Effector CD4-positive, alpha-beta T cell (primary cell): ENCODE measurements at places on chromosomes 5 and 9.

DNA sequence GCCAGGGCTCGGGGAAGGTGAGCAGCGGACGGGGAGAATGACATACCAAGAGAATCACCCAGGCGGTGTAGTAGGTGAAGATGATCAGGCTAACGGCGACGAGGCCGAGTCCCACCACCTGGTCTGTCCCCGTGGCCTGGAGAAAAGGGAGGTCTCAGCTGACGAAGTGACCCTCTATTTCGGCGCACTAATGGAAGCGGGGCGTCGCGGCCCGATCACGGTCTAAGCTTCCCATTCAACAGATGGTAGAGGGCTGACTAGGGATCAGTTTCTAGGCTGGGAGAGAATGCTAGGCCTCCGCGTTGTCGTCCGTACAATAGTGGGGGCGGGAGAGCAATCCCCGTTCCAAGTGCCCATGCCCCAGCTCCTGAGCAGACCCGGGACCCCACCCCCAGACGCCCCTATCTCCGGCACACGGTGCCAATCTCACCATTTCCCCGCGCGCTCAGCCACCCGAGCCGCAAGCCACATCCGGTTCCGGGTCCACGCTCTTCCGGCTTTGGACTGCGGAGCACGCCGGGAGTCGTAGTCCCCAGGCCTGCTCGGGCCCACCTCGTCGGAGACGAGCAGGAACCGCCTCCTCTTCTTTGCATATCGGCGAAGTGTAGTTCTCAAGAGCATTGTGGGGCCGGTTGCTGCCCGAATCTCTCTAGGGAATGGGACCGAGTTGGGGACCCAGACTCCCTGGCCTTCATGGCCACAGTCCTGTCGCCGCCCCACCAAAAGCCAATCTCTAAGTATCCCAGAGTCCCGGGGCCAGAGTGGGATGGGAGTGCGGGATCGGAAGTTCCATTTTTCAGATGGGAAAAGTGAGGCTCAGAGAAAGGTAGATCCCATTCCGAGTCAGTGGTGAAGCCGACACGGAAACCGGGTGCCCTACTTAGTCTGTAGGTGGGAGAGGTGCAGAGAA, at the start of gene DPM2:
TSS of gene DPM2 (minus strand) at position 467 of the 910 bp plus-strand sequence. CDS start at position 433, 34 bp downstream.
- peak; percentile 83 for DNase-seq

- DNase-seq: no peak
Measured at GRCh38 chr5:35502206-35502605, 115.5 kb upstream of the SPEF2 start.

GRCh38 chr5:59842999-59843398, 50.5 kb downstream of the PDE4D start:
- no peak for DNase-seq

- no peak for DNase-seq
Measured at GRCh38 chr9:79939819-79940218, 368.1 kb downstream of the TLE4 start.

GRCh38 chr5:145939540-145940065, 3.2 kb downstream of the SH3RF2 start:
- DNase-seq: no peak

- no peak for DNase-seq
Measured at GRCh38 chr5:142219146-142219545, 105.7 kb downstream of the SPRY4 start.

DNA sequence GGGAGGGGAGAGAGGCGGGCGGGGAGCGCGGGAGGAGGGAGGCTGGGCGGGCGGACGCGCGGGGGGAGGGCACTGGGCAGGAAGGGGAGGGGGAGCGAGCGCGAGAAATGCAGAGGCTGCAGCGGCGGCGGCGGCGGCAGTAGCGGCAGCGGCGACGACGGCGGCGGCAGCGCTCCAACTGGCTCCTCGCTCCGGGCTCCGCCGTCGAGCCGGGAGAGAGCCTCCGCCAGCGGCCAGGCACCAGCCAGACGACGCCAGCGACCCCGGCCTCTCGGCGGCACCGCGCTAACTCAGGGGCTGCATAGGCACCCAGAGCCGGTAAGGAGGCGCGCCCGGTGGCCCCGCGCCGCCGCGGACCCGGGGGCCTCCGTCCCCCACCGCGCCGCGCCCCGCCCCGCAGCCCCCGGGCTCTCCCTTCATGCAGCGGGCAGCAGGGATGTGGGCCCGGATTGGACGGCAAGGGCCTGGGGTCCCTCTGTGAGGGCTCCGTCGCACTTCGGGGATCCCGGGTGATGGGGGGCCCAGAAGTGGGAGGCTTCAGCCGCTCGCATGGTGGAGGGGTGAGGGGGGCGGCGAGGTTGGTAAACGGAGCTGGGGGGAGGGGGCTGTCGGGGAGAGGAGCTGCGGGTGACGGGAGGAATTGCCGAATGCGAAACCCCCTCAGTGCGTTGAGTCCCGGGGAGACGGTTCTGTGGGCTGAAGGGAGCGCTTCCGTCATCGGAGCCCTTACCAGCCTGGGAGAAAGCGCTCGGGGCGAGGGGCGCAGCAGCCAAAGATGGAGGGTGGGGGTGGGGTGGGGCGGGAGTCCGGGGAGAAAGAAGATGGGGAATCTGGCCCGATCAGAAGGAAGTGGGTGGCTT, at the start of gene BASP1:
TSS of gene BASP1 (plus strand) at position 139 of the 860 bp plus-strand sequence. CDS start 57,586 bp downstream, outside the sequence.
- no peak for DNase-seq

GRCh38 chr5:113162208-113162607, 185.6 kb downstream of the DCP2 start:
- DNase-seq: no peak

DNA sequence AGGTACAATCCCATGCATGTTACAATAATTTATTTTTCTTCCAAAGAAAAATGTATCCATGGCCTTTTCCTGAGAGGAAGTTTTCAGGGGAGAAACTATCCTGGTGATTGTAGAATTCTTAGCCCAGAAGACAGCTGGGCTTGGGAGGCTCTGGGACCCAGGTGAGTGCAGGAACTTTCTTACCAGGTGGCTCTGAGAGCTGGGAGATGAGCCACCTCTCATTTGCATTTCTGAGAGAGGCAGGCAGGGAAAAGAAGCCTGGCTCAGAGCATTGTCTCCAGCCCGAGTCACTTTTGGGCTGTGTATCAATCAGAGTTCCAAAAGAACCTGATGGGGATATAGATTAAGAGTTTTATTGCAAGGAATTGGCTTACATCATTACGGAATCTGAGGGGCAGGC, 52.7 kb downstream of the ALG2 start:
- no peak for DNase-seq

GRCh38 chr9:134192951-134193731, 28.8 kb upstream of the RNU6ATAC start:
- DNase-seq: no peak

GRCh38 chr5:127970081-127970480, 113.5 kb upstream of the SLC12A2 start:
- DNase-seq: no peak

DNA sequence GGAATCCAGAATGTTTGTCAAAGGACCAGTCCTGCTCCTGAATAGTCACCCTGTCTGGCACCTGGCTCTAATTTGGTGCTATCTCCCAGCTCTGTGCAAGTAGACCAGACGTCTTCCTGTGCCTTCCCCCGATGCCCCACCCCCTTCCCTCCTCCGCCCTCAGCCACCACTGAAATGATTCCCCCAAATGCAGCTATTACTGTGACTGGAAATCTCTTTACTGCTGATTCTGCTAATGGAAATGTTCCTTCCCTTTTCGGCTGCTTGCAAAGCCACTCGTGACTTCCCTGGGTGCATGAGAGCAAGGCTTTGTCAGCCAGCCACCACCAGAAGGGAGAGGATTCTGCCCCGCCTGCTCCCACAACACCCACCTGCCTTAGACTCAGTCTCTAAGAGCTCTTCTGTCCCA, 11.4 kb downstream of the ASTN2 start:
- DNase-seq: no peak

GRCh38 chr5:15521381-15522186, 21.6 kb downstream of the FBXL7 start:
- no peak for DNase-seq

- no peak for DNase-seq
Measured at GRCh38 chr5:34718516-34718915, 62.4 kb downstream of the RAI14 start.

DNA sequence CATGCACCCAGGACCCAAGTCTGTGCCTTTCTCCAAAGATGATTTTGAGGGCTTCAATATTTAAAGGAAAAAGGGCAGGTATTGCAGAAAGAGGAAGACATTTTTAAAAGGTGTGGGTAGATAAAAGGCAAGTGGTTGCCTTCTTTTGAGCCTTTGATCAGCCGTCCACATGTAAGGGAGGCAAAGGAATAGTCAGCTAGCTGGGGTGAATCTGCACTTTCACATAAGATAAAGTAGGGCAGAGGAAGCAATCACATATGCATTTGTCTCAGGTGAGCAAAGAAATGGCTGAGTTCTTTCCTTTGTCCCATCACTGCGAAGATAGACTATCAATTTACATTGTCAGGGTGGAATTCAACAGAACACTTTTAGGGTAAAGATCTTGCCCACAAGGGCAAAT, 19.9 kb downstream of the MGAT1 start:
- DNase-seq: no peak

DNA sequence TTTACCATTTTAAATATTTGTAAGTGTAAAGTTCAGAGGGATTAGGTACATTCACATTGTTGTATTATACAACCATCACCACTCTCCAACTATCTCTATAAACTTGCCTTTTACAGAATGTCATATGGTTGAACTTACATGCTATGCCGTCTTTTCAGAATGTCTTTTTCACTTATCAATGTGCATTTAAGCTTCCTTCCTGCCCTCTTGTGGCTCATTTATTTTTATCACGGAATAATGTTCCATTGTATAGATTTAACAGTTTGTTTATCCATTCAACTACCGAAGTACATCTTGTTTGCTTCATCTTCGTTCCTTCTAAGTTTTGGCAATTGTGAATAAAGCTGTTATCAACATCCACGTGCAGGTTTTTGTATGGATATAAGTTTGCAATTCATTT, 133.3 kb upstream of the C6 start:
- no peak for DNase-seq

DNA sequence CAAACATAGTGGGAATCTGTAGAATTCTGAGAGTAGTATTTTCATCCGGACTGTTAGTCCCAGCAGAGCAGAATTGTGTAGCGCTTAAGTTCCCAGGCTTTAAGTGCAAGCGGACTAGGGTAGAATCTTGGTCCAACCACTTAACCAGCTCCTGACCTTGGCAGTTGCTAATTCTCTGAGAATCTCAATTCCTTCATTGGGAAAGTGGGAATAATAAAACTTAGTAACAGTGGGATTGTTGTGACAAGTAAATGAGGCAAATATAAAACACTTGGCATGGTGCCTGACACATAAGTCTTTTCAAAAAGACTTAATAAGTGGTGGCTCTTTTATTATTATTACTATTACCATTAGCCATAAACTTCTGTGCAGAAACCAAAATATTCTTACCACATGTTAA, 8.4 kb upstream of the SLC1A3 start:
- no peak for DNase-seq

DNA sequence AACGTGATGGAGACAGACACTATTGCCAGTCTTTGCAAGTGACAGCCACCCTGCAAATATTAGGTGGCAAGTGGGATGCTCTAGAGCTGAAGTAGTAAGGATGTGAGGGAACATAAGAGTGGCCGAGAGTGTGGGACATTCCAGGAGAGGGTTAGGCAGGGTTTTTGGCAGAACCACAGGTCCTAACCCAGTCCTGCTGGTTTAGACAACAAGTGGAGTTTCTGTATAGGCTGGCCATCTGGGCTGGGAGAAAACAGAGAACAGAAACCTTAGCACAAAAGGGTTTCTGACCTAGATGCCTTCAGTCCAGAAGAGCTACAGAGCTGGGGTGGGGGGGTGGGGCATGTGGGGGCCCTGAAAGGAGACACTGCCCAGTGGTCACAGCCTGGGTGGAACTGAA, 107.4 kb downstream of the TMEM174 start:
- DNase-seq: no peak

DNA sequence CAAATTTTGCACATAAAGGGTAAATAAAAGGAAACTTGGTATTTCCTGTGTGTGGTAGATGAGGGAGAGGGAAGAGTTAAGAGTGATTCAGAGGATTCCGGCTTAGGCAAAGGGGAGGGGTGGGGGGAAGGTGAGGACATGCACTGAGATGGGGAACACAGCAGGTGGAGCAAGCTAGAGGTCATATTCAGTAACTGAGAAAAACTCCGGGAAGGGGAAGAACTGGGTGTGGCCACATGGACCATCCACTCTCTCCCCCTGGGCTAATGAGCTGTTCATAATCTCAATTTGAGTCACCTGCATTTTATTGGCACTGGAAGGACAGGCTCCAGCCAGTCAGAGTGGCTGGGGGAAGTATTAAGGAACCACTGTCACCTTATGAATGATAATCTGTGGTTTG, 45.1 kb upstream of the UGCG start:
- DNase-seq: no peak

GRCh38 chr5:82421119-82421518, 143.0 kb upstream of the RPS23 start:
- DNase-seq: no peak

GRCh38 chr9:87644659-87645058, 81.3 kb upstream of the CTSL start:
- DNase-seq: no peak

- no peak for DNase-seq
Measured at GRCh38 chr9:122129969-122130368, 29.6 kb downstream of the NDUFA8 start.

DNA sequence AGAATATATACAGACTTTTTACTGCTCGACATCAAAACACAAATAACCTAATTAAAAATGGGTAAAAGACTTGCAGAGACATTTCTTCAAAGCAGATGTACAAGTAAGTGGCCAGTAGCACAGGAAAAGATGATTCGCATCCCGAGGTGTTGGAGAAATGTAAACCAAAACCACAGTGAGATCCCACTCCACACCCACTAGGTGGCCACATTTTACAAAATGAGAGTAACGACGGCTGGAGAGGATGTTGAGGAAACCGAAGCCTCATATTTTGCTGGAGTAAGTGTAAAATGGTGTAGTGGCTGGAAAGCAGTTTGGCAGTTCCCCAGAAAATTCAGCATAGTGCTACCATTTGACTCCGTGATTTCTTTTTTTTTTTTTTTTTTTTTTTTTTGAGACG, 21.3 kb upstream of the GBGT1 start:
- DNase-seq: no peak

DNA sequence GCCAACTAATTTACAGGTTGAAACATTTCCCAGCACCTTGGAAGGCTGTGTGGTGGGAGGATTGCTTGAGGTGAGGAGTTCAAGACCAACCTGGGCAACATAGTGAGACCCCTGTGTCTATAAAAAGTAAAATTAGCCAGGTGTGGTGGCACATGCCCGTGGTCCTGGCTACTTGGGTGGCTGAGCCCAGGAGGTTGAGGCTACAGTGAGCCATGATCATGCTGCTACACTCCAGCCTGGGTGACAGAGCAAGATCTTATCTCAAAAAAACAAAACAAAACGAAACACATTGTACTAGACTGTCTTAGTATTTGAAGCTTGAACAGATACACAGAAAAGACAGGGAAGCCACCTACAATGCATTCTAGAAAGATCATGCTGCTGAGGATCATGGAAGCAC, 2.8 kb upstream of the HSDL2 start:
- DNase-seq: no peak

GRCh38 chr5:116423587-116424257, 150.9 kb downstream of the SEMA6A start:
- no peak for DNase-seq

- DNase-seq: no peak
Measured at GRCh38 chr5:73292816-73293459, 119.9 kb downstream of the TMEM174 start.
